ENCODE measurements at places on chromosomes 2 and 18.

- DNase-seq = peak; percentile 67
These were observed at the start of gene MAP4K4 for GRCh38 chr2:101697124-101698013. Gene MAP4K4 (plus strand): TSS chr2:101697707. CDS start chr2:101698081, 374 bp downstream.

DNA sequence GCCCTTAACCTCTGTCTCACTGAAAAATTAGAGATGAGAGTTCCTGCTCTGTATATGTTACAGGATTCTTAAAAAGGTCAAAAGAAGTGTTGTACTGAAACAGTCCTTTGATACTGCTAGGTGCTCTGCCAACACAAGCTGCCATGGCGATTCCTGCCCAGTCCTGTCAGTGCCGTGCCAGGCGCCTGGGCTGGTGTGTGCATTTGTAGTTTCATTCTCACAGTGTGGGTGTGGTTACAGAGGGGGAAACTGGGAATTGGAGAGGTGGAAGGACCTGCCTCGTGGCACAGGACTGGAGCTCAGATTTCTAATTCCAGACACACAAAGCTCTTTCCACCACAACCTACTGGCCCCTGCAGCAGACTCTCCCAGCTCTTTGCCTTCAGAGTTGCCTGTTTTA, 122.3 kb upstream of the RAB6C start:
- no peak for DNase-seq

- DNase-seq = peak; percentile 59
These were observed 56.0 kb upstream of the RAB6C start for GRCh38 chr2:129923265-129924091.

DNA sequence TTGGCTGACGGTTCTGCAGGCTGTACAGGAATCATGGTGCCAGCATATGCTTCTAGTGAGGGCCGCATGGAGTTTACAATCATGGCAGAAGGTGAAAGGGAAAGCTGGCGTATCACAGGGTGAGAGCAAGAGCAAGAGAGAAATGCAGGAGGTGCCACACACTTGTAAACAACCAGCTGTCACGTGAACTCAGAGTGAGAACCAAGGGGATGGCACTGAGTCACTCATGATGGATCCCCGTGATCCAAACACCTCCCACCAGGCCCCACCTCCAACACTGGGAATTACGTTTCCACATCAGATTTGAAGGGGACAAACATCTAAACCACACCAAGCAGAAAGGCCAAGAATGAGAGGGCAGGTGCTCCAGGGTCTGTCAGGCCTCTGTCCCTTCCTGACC, 185.0 kb upstream of the PID1 start:
- DNase-seq = no peak

DNA sequence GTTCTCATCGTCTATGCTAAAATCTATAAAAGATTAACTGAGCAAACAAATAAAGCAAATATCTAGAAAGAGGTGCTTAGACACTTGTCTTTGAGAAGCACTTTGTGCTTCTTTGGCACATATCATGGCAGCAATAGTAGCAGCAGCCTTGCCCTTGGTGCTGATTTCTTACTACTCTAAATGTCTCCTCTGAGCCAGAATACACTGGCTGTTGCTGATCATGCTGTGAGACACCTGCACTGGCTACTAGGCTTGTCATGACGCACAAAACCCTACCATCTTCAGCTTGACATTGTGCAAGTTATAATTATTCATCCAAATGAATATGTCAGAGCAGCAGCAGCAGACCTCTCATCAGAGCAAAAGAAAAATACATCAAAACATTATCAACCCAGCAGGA, 46.7 kb downstream of the FANCL start:
- no peak for DNase-seq

DNA sequence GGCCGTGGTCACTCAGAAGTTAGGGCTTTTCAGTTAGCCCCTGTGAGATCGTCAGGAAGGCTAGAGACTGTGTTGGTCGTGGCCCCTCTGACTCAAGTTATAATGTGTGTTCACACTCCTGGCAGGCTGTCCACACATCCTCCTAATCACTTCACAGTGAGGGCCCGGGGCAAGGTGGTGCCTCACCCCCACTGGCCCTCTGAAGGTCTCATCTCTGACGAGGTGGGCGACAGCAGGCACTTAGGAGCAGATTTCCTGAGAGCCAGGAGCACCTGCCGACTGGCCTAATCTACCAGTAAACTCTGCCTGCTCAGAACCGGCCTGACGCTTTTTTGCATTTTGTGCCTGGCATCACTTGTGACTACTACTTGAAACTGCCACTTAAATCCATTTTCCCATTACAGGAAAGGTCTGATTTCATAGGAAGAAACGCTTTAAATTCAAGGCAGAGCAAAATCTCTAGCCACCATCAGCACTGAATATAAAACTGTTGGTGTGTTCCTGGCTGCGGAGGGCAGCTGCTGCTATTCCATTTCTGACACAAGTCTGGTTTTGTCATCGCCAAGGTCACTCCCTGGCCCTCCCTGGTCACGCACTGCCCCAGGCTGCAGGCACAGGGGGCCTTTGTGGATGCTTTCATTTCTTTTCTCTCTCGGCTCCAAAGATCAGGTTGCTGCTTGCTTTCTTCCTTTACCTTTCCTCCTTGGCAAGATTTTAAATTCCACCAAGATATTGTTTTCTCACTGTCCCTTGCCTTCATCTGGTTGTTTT, 48.0 kb downstream of the RAB12 start:
- no peak for DNase-seq

- DNase-seq = no peak
These were observed 2.0 kb downstream of the BCL11A start for GRCh38 chr2:60551240-60552077.

GRCh38 chr2:156673333-156673615, 237.1 kb downstream of the GPD2 start:
- no peak for DNase-seq

GRCh38 chr2:209145941-209146681, 277.7 kb upstream of the MAP2 start:
- DNase-seq = no peak

GRCh38 chr2:188245230-188245629, 46.4 kb upstream of the GULP1 start:
- no peak for DNase-seq

DNA sequence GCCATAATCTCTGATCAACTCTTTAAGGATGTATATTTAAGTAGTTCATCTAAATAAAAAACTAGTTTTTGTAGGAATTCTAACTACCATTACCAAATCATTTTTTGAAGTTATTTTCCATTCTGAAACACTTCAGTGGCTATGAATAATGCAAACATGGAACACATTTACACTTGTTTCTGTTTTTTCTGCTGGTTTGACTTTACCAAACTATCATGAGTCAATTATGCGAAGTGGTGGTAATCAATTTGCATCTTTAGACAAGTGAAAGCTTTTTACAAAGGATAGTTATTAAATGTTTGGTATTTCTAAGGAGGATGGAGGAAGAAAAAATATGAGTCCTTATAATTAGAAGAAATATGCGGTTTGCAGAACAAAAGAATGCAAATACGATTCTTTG, 202.0 kb upstream of the MMADHC start:
- no peak for DNase-seq

GRCh38 chr2:121388371-121388770, 103.4 kb upstream of the TFCP2L1 start:
- DNase-seq = no peak

DNA sequence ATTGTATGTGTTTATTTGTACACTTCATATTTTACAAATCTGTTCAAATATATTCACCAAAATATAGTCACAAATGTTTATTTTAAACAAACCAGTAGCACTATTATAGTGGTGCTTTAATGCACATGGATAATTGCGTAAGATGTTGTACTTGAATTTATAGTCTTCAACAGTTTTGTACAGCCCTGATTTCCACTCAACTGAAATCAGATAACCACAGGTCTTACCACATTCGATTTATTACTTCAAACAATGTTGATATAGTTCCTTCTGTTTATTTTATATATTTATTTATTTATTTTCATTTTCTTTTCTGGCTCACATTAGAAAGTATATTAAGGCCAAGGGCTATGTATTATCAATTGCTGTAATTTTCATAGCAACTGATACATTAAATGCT, 99.4 kb upstream of the ZNF804A start:
- no peak for DNase-seq

GRCh38 chr2:138716183-138716582, 64.0 kb downstream of the NXPH2 start:
- no peak for DNase-seq

- DNase-seq = no peak
These were observed 6.5 kb downstream of the TANK start for GRCh38 chr2:161166538-161167409.

GRCh38 chr2:197647961-197648690, 27.3 kb downstream of the RFTN2 start:
- no peak for DNase-seq

DNA sequence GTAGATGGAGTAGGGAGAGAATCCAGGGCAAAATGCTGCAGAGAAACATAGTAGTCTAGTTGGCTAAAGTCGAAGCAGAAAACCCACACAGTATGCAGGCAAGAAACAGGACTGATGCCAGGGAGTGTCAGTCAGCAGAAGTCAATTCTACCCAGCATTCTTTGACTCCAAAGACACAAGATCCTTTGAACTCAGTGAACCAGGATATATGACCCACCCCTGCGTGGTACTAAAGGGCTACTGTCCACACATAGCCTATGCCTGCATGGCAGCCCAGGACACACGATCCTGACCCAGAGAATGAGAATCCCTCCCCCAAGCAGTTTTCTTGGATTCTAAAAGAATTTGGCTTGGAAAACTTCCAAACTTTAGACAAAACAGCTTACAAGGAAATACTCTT, 42.5 kb downstream of the ALK start:
- DNase-seq = no peak

DNA sequence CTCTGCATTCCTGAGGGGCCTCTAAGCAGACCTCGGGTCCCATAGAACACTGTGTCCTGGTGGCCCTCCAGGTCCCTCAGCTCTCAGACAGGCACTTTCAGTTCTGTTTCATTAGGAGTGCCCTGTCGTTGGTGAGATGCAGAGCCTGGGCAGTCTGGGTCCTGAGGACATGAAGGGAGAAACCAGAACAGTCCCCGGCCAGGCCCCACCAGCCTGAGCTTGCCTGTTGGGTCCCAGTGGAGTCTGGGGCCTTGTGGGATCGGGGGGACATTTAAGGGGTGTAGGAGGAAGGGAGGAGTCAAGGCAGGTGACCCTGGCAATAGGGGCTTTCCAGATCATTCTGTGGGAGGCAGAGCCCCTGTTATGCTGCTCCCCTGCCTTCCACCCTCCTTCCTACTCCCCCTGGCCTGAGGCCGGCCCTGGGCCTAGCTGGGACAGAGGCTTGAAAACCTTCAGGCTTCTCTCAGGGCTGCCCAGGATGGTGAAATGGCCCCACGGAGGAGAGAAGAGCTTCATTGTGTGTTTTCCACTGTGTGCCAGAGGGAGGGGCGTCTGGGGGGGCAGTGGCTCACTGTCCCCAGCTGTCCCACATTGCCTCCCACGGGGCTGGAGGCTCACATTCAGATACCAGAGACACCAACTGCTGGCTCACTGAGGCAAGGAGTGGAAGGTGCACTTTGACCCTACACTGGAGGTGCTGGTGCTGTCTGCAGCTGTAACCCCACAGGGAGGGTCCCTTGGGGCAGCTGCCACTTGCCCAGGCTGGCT, 26.6 kb upstream of the CATIP start:
- no peak for DNase-seq

GRCh38 chr2:136358576-136358975, 240.6 kb upstream of the CXCR4 start:
- no peak for DNase-seq

- no peak for DNase-seq
These were observed 9.3 kb upstream of the NPC1 start for GRCh38 chr18:23595591-23595990.

DNA sequence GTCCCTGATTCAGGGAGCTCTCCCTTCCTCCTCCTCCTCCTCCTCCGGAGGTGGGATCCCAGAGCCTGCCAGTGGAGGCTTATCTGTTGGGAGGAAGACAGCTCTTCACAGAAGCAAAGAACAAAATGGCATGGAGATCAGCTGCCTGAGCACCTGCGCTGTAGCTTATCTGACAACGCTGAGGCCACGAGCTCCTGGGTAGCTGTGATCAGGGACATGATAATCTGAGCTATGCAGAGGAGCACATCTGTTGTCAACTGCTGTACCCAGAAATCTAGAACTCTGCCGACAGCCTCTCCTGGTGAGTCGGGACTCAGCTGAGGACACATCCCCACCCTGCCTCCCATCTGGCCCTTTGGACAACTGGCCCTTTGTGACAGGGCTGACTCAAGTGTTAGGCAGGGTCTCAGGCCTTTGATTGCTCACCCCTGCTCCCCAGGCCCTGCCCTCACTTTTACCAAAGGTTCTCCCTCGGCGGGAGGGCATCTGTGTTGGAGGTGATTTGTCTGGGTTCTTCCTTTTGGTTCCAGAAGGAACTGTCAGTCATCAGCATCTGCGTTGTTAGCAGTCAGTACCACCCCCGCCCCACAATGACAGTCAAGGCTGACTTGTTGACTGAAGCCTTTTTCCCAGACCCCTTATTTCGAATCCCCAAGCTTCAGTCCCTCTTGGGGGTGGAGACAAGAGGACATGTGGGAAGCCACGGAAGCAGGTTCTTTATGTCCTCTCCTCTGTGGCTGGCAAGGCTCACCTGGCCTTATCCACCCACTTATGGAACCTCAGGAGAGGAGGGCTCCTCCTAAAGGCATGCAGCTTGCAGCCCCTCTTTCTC, 5.9 kb upstream of the CNNM3 start:
- no peak for DNase-seq

DNA sequence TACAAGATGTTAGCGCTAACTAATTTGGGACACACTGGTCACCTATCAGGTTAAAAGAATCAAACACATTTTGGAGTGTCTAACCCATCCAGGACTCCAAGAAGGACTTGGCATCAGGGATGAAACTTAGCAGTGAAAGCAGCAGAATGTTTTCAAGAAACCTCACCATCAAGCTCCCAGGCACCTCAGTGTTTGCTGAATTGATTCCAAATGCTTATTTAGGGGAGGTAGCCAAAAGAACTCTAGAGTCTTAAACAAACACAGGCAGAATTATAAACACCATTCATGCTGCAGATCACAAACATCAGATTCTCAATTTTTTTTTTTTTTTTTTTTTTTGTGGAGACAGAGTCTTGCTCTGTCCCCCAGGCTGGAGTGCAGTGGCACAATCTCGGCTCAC, 122.8 kb upstream of the UXS1 start:
- DNase-seq = no peak

DNA sequence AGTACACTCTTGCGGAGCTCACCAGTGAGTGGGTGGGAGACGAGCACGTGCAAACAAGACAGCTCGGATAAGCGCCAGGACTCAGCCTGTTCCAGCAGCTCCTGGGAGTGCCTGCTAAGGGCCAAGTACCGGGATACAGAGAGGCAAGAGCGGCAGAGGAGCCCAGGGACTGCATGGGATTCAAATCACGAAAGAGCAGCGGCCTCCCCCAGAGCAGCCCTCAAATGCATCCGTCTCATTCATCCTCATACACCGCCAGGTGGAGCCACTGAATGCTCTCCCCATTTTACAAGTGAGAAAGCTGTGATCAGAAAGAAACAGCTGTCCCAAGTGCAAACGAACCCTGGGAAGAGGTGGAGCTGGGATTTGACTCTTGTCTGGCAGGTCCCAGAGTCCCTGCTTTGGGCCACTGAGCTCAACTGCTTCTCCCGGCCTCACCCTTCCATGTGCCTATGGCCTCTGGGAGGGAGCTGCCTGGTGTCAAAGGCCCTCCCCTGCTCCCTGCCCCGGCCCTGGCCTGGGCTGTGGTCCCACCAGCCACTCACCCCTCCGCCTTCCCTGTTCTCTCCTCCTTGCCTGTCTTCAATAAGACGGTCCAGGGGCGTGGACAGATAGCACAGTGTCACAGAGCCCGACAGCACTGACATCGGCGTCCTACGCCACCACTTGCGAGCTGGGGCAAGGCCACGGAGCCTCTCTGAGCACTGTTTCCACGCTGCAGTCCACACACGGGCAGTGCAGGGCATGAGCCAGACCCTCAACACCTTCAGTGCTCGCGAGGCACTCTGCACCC, 72.8 kb upstream of the TAF1B start:
- peak; percentile 63 for DNase-seq

GRCh38 chr2:204948822-204949221, 403.5 kb downstream of the PARD3B start:
- no peak for DNase-seq

Data from neuronal stem cell (in vitro differentiated cells).